ENCODE measurements at places on chromosomes 11 and 22.

- no peak for DNase-seq
Observed at GRCh38 chr22:30044369-30044768, 35.9 kb upstream of the HORMAD2 start.

GRCh38 chr11:46180736-46181135 is 59.5 kb upstream of the PHF21A start:
- no peak for DNase-seq

- DNase-seq: no peak
Observed at GRCh38 chr22:49909476-49910205, 8.6 kb downstream of the ALG12 start.

GRCh38 chr22:44622679-44623078 is 79.3 kb upstream of the PRR5 start:
- no peak for DNase-seq

DNA sequence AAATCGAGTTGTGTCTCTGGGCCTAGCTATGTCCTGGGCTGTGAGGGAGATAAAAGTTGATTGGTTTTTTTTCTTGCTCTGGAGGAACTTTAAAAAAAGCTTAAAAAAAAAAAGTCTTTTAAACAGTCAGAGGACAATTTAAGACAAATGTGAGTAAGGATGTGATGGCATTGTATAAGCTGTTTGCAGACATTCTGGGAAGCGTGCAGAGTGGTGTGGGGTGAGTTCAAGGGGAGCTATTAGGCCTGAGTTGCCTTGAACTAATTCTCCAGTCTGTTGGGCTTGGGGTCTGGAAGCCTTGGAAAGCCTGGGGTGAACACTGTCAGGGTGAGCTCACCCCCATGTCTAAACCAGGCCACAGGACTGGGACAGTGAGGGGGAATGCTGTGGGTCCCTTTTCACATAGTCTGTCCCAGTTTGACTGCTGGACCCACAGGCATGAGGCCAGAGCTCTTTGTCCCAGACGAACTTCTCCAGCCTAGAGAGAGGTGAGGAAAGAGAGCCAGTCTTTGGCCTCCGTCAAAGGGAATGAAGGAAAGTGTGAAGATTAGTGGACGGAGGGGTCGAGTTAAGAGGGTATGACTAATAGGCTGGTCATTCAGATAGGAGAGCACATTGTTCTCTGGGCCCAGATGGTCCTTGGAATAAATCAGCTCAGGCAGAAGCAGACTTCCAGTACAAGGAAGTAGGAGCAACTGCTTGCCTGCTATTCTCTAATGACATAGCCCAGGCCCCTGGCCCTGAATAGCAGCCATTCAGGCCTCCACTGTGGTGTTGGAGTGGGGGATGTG is 76.4 kb upstream of the NNMT start:
- no peak for DNase-seq
